ENCODE measurements at places on chromosomes 5 and 9. TPM values are rescaled to one million over a fixed set of nuclear protein-coding genes. Genes with fewer than 3 reads are reported as not detected.

DNA sequence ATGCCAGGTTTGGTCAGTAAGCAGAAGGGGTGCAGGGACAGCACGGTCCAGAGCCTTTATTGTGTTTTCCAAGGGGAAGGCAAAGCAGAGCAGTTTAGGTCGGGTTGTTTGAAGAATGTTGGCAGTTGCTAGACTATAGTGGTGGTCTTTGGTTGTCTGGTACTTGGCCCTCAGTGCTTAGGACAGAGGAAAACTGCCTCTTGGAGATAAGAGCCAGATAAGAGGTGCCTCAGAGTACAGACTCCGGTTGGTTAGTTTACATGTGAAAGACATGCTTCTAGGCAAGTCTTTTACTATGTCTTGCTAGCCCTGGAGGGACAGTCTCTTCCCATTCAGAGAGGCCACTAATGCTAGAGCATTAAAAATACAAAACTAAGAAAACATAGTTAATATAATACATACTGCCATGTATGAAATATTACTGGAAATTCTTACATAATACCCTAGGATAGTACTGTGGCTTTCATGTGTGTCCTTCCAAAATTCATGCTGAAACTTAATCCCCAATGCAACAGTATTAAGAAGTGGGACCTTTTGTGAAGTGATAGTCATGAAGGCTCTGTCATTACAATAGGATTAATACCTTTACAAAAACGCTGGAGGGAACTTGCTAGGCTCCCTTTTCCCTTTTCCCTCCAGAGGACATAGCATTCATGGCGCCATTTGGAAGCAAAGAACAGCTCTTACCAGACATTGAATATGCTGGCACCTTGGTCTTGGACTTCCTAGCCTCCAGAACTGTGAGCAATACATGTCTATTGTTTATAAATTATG, 280.4 kb downstream of the TMEM167A start:
- DNase-seq: no peak

SYK gene
- polyA plus RNA-seq: 3.6 TPM

DNA sequence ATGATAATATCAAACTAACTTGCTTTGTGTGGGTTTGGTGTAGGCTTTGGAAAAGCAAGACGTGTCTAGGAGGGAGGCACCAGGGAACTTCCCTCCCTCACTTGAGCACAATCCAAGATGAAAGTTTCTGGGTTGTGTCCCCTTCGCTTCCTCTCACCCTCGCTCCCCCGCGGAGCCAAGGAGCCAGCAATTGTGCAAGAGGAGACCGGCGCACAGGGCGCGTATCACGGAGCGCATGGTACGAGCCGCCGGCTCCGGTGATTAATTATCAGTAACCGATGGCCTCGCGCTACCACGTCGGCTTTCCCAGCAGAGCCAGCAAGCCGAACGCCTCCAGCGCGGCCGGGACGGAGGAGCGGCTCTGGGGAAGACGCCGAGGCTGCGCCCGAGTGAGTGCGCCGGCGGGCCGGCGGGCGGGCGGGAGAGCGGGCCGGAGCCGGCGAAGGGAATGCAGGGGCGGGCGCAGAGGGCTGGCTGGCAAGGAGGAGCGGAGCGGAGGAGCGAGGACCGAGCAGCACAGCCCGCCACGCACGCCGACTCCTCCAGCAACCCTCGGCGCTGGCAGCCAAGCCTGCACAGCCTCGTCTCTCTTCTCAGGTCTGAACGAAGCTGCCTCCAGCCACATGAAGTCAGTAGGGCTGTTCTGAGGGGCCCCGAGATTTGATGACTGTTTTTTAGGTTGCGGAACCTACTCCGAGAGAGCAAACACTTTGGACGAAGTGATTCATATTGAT, 143.6 kb downstream of the BNC2 start:
- peak; percentile 84 for DNase-seq

DNA sequence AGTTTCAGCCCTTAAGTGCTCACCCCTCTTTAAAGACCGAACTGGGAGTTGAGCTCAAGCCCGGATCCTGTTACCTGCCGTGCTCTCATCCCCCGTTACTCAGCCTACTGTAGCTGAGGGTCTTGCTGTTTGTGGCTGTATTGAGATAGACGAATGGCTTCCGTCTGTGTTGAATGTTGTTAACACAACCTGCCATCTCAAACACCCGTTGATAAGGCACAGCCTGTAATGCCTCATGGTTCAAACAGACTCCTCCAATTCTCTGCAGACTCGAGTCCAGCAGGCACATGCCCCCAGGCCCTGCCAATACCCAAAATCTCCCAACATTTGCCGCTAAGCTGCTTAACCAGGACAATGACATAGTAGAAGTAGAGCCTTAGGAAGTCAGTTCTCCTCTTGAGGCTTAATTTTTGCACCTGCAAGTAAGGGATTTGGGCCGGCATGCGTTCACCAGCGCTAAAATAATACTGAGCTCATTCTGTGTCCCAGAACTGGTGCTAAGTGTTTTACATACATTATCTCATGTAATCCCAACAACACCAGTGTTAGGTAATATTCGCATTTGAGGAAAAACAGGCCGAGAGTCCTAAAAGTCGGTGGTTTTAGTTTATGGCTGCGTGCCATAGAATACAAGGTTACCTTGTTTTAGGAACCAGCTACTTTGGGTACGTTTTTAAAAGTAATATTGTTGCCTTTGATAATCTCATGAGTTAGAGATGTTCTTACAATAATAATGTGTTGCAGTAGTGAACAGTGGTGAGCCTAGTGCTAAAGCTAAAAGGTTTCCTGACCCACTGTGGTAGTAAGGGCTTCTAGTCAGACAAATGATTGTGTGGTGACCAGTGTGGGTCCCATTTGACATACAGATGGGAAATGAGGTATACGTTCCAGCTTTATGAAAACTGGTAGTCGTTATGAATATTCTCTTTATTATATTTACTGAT, 1.5 kb upstream of the RFX3 start:
- DNase-seq: peak; percentile 28

DNA sequence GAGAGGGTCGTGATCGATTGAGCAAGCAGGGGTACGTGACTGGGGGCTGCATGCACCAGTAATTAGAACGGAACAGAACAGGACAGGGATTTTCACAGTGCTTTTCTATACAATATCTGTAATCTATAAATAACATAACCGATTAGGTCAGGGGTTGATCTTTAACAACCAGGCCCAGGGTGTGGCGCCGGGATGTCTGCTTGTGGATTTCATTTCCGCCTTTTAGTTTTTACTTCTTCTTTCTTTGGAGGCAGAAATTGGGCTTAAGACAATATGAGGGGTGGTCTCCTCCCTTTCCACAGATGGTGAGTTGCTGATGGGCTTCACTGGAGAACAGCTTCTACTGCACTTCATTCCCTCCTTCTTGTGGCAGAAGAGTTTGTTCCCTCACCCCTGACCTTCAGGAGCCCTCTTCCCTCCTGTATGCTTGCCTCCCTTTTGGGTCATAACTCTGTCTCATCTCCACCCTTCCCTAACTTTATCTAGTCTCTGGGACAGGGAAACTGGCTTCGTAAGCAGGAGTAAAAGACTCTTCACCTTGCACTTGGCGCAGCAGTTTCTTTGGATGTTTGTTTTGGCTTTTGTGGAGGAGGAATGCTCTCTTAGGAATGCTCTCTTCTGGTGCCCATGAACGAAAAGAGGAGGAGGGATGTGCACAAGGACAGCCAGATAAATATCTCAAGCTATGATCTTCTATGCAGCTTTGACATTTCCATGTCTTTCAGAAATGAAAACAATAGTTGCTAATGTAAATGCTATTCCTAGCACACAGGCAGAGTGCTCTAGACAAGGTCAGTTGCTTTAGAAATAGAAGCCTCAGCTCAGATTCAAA, 139.8 kb upstream of the RPS23 start:
- DNase-seq: no peak

- no peak for DNase-seq
Observed at GRCh38 chr5:97096846-97097245, 45.6 kb downstream of the LIX1 start.
